GM13976 (cell line): ENCODE measurements at places on chromosomes 4 and X.
A peak's percentile ranks its signal among the peaks of the same experiment; 100 is the strongest.

GRCh38 chr4:84470204-84470785, 28.8 kb downstream of the NKX6-1 start:
- DNase-seq = no peak

GRCh38 chr4:151725087-151725486, 35.7 kb downstream of the GATB start:
- DNase-seq = no peak

- no peak for DNase-seq
These were observed 101.6 kb downstream of the NPNT start for GRCh38 chr4:105996845-105997244.

- DNase-seq = no peak
These were observed 65.1 kb downstream of the MAB21L2 start for GRCh38 chr4:150647008-150647407.

DNA sequence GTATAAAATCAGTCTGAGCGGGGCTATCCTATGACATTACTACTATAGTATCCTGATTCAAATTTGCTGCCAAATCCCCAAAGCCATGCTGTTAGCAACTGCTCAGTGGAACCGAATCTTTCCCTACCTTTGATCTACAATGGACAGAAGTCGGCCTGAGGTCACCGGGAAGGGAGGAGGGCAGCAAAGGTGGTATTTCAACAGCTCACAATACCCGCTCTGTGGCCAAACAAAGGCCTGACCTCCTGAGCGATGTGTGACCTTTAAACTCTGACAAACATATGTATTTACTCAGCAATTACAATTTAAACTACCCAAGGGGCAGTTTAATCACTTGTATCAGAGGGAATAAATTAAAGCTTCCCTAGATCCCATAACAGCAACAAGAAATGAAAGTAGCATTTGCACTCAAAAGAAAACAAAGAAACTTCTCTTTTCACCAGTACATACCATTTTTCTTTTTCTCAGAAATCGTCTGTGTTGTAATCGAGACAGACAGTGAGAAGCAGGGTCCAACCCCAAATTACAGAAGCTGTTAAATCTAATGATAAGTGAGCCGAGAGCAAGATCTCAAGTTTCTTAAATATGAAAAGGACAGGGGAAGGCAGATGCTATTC, 11.6 kb upstream of the TMEM128 start:
- DNase-seq = no peak

DNA sequence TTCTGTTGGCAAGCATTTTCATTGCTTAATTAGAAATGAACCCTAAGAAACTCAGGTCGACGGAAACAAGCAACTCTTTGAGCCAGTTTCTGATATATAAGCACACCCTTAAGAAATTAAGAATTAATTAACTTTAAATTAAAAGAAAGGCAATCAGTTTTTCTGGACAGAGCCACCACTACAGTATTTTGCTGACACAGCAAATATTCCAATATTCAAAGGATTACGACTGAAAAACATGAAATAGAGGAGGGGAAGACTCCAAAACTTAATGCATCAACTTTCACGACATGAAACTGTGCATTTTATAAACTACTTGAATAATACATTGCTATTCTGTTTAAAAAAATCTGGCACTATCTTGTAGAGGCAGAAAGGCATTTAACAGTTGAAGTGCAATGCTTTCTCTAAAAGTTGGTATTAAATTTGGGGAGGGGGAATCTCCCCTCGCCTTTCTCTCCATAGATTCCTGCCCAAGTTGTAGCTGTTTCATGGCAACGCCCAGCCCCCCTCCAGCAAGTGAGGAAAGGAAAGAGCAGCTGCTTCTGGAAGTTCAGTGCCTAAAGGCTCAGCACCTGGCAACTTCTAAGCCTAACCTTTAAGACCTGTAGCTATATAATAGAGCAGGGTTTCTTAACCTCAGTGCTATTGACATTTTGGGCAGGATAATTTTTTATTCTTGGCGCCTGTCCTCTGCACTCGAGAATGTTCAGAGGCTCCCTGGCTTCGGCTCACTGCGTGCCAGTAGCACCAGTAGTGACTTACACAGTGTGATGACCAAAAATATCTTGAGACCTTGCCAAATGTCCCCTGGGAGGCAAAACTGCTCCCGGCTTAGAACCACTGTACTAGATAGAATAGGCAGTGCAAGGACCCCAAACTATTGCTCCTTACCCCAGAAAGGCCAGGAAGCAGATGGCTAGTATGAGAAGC, 6.7 kb upstream of the ZCCHC18 start:
- DNase-seq = no peak

DNA sequence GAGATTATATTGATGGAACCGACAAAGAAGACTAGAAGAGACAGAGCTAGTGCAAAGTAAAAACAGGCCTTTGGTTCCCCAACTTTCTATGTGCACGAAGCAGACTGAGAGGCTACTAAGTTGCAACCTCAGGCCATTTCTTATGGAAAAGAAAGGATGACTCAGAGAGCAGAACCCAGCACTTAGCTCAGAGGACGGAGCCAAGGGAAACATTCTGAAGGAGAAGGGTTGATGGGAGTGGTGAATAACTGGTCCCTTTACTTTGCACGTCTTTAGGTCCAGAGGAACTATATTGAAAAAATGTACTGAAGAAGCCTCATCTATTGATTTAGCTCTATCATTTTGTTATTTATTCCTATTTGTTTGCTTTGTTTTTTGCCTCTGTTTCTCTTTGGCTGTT, 182.1 kb downstream of the CPE start:
- DNase-seq = no peak

DNA sequence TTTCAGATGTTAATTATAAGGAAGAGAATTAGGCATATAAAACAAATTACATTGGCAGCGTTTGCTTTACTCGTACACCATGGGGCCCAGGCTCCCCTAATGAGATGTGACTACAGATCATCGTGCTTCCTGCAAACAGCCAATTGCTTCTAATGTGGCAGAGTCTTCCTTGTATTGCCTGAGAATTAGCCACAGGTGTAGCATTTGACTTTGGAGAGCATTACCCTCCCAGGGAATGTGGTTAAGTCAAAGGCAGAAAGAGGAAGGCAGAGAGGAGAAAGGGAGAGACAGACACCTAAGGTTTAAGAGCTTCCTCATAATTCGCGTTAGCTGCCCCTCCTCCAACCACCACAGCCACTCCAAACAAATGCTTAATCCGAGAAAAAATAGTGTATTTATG, 97.0 kb downstream of the MID1IP1 start:
- DNase-seq = no peak

DNA sequence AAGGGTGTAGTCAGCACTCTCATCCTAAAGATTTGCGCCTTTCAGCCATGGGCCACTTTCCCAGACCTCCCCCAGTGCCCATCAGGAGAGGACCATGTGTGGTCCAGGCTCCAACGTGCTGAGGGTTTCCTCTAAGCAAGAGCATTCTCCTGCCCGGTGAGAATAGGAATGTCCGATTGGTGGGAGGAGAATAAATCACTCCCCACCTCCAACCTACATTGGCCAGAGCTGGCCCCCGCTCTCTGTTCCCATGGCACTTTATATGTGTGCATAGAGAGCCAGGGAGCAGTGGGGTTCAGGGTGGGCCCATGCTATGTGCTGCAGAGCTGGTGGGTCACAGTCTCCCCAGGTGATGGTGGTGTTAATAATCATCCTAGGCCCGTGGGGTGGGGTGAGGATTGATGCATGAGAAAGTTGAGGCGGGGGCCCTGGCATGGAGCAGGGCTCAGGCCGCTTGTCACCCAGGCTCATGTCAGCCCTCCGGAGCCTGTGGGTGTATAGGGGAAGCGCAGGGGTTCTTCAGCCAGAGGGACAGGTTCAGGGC, 6.8 kb upstream of the SORCS2 start:
- no peak for DNase-seq

DNA sequence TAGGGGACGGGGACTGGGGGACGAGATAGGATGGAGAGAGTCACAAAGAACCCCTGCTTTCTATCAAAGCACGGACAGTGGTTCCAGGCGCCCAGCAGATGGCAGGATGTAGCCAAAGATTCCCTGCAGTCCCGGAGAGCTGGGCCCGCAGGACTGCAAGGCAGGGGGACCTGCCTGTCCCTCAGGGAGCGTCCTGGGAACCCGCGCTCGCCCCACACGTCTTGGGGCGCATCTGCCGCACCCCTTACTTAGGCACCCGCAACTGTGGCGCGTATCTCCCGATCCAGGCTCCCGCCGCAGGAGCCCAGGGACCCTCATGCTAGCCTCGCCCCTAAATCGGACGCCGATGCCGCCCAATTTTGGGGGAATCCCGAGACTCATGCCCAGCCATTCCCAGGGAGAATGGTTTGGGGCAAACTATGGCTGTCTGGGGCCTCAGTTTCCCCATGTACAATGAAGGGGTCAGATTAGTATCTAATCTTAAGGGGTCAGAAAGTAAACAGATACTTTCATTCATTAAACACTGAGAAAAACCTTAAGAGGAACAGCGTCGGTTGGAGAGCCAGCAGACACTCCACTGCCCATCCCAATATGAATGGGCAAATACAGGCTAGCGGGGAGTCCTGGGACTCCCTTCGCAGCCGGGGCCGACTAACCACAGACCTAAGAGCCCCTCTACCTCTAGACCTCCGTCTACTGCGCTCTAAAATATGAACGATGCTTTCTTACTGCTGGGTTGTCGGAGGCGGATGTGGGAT, 581 bp upstream of the STK32B start:
- peak; percentile 69 for DNase-seq

GRCh38 chr4:155033604-155034003, 174.8 kb upstream of the NPY2R start:
- no peak for DNase-seq
